ENCODE measurements at places on chromosomes 1 and 21. TPM values are rescaled to one million over a fixed set of nuclear protein-coding genes. Genes with fewer than 3 reads are reported as not detected.

DNA sequence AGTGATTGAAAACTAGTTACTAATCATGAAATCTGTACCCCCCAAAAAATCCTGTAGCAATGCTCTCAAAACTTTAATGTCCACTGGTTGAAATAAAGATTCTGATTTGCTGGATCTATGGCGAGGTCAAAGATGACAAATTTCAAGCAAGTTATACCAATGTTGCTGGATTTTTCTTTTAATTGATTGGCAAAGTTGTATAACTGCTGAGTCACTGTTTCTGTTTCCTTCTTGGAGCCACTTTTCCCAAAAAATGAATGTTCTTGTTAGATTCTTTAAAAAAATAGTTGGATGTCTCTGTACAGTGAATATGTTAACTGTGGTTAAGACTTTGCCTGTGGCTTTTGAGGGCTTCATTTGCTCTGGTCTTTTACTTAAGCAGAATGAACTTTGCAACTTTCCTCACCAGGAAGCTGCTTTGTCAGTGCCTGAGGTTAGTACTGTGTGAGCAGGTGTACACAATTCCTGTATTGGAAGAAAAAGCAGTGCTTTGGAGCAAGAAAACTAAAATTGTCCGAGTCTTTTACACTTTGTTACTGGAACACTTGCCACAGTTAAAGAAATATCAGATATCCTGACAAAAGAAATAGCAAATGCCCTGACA, 1211.9 kb downstream of the MRPL39 start:
- no peak overlapping the region for H3K27ac ChIP-seq
- H3K36me3 ChIP-seq = no peaks in the 10 kb centered on the region
- H3K27me3 ChIP-seq = no peaks in the 10 kb centered on the region
- no peak overlapping the region for H3K4me3 ChIP-seq

DNA sequence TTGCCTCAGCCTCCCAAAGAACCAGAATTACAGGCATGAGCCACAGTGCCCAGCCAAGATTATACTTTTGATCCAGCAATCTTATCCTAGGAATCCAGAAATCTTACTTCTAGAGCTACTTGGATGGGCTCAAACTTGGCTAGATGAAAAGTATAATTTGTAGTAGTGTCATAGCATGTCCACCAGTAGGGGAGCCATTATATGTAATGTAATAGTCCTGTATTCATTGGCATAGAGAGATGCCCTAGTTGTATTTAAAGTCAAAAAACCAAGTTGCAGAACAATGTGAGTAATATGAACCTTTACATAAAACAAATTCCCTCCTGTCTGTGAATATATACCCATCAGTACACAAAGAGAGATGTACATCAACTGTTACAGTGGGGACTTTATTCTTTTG, 83.9 kb downstream of the NOS1AP start:
- peak overlapping the region; percentile 39 for H3K27ac ChIP-seq
- peaks cover 53% of the 10 kb centered on the region for H3K4me1 ChIP-seq
- no peak for DNase-seq
- no peaks in the 10 kb centered on the region for H3K36me3 ChIP-seq

DNA sequence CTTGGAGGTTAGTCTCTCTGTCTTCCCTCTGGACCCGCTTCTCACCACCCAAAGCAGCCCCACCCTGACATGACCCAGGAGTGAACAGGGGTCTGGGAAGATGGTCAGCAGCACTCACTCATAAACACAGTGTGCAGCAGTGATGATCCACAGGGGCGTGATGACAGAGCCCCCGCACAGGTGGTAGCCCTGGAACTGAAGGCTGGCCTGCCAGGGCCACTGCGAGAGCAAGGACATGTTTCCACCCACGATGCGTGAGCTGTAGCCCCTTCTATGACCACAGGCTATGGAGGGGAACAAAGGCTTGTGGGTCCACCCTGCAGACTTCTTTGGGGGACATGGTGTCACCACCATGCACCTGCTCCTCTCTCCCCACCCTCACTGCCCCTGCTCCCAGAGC, 12.9 kb downstream of the TMPRSS3 start:
- H3K4me3 ChIP-seq = no peak overlapping the region
- H3K36me3 ChIP-seq = no peaks in the 10 kb centered on the region
- no peak for DNase-seq

DNA sequence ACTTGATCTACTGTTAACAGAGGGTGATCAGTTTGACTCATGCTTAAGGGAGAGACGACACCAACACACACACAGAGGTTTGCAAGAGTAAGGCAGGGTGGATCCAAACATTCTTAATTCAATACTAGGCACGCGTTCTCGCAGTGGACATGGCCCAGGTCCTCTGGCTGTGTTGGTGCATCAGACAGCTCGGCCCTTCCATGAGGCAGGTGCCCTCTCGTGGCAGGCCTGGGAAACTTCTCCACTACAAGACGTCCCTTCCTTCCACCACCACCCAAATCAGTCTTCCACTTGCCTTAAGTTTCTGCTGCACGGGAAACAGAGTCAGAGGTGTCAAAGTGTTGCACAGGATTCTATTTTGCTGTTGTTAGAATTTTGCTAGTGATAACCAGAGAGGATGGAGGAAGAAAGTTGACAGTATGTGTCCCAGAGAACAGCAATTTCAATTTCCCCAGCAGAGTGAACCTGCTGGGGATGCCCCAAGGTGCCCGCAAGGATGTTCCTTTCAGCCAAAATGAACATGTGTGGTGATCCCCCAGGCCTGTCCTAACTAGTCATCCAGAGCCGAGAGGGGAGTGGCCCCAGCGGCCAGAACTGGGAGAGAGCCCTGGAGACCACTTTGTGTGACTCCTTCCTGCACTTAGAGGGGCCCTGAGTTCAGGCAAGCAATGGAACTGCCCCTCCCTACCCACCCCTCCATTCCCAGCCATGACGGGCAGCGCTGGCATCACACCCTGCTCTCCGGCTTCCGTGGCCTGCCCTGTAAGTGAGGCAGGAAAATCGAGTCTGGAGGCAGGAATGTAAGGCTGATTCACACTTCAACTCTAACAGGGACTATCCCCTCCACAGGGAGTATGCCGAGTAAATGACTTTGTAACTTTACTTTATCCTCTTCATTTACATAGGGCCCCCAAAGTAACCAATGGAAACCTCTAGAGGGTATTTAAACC, 34.8 kb downstream of the MX1 start:
- no peaks in the 10 kb centered on the region for H3K36me3 ChIP-seq
- DNase-seq = peak; percentile 33
- no peaks in the 10 kb centered on the region for H3K4me1 ChIP-seq

- no peaks in the 10 kb centered on the region for H3K36me3 ChIP-seq
- H3K4me1 ChIP-seq = no peaks in the 10 kb centered on the region
- no peak overlapping the region for H3K27ac ChIP-seq
- no peak overlapping the region for H3K4me3 ChIP-seq
Measured at GRCh38 chr1:114517348-114517747, 6.3 kb upstream of the TRIM33 start.

DNA sequence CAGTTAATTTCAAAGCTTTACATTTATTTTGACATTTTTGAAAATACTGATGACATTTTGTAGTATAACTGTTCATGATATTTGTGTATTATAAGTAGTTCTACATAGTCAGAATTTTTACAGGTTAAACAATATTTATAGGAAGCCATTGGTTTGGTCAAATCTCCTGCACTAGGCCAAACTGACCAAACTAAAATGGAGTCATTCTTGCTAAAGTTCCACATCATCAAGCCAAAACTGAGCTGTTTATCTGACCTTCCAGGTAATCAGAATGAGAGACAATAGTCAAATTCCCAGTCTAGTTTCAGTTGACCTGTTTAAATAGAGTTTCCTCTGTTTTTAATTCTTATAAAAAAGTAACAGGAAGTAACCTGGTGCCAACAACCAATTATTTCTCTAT, 253.3 kb upstream of the RGS18 start:
- no peak overlapping the region for H3K4me3 ChIP-seq
- no peaks in the 10 kb centered on the region for H3K27me3 ChIP-seq
- no peak for DNase-seq
- H3K4me1 ChIP-seq = no peaks in the 10 kb centered on the region

GRCh38 chr1:9603307-9603706, 14.6 kb downstream of the TMEM201 start:
- DNase-seq = no peak
- H3K27me3 ChIP-seq = no peaks in the 10 kb centered on the region
- H3K36me3 ChIP-seq = no peaks in the 10 kb centered on the region
- no peak overlapping the region for H3K4me3 ChIP-seq

DNA sequence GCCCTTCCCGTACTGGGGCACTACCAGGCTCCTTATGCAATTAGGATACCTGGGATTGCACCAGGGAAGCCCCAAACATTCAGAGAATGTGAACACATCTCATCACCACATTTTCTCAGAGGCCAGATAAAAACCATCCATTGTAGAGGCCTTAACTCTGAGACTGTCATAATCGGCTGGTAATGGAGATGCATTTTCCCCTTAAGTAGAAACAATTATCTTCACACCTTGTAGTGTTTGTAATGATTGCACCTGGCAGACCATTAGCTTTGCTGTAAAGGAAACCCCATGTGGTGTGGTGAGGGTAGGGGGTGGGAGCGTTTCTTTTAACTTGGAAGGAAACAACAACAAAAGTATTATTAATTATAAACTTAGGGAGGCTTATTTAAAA, 90.0 kb upstream of the TLR5 start:
- H3K27me3 ChIP-seq = no peaks in the 10 kb centered on the region
- no peaks in the 10 kb centered on the region for H3K36me3 ChIP-seq
- H3K4me1 ChIP-seq = peaks cover 6% of the 10 kb centered on the region
- no peak overlapping the region for H3K4me3 ChIP-seq

- no peak for DNase-seq
- H3K4me1 ChIP-seq = no peaks in the 10 kb centered on the region
- no peak overlapping the region for H3K27ac ChIP-seq
- H3K4me3 ChIP-seq = no peak overlapping the region
- no peaks in the 10 kb centered on the region for H3K27me3 ChIP-seq
Measured at GRCh38 chr1:171263901-171264300, 15.6 kb downstream of the FMO1 start.

- DNase-seq = no peak
- no peak overlapping the region for H3K27ac ChIP-seq
- no peaks in the 10 kb centered on the region for H3K36me3 ChIP-seq
- no peaks in the 10 kb centered on the region for H3K27me3 ChIP-seq
- no peak overlapping the region for H3K4me3 ChIP-seq
Measured at GRCh38 chr1:156583821-156584622, 4.5 kb downstream of the TTC24 start.

- H3K4me1 ChIP-seq = peaks cover 5% of the 10 kb centered on the region
- no peak for DNase-seq
- no peak overlapping the region for H3K27ac ChIP-seq
- no peaks in the 10 kb centered on the region for H3K36me3 ChIP-seq
Measured at GRCh38 chr21:46185716-46186115, 1.5 kb upstream of the SPATC1L start.

GRCh38 chr1:78224246-78224785, 178.6 kb downstream of the GIPC2 start:
- no peak overlapping the region for H3K4me3 ChIP-seq
- H3K27ac ChIP-seq = no peak overlapping the region
- no peak for DNase-seq
- H3K4me1 ChIP-seq = no peaks in the 10 kb centered on the region
- H3K27me3 ChIP-seq = no peaks in the 10 kb centered on the region

- DNase-seq = no peak
- no peaks in the 10 kb centered on the region for H3K36me3 ChIP-seq
- H3K27me3 ChIP-seq = no peaks in the 10 kb centered on the region
- no peak overlapping the region for H3K4me3 ChIP-seq
- no peaks in the 10 kb centered on the region for H3K4me1 ChIP-seq
Measured at GRCh38 chr1:152972196-152972886, 1.9 kb downstream of the SPRR4 start.

DNA sequence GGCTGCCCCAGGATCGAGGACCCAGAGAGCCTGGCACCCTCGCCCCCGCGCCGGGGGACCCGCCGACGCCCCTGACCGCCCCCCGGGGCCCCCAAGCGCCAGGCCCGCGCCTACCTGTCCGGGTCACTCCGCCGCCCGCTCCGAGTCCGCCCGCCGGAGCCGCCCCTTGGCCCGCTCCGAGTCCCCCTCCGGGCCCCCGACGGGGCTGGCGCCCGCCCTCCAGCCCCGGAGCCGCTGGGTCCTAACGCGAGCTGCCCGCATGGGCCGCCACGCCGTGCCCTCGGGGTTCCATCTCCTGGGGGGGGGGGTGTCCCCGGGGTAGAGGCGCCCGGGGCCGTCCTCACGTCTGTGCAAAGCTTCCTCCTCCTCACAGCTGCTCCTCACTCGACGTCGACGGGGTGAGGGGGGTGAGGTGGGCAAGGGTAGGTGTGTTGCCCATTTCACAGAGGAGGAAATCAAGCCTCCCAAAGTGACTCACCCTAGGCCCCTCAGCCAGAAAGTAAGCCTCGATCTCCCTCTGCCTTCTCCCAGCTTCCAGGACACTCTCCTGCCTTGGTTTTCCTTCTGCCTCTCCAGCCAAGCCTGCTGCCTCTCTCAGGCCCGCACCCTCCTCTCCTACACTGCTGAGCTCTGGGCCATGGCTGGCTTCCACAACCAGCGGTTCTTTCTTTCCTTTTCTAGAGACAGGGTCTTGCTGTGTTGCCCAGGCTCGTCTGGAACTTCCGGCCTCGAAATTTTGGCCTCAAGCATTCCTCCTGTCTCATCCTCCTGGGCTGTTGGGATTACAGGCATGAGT, at the start of gene MFAP2:
TSS of gene MFAP2 (minus strand) at position 148 of the 796 bp plus-strand sequence. CDS start 2,347 bp downstream, outside the sequence.
- DNase-seq = no peak
- H3K4me3 ChIP-seq = peak within 1 kb of the TSS; percentile 59
- H3K27me3 ChIP-seq = no peaks in the 10 kb centered on the region

DNA sequence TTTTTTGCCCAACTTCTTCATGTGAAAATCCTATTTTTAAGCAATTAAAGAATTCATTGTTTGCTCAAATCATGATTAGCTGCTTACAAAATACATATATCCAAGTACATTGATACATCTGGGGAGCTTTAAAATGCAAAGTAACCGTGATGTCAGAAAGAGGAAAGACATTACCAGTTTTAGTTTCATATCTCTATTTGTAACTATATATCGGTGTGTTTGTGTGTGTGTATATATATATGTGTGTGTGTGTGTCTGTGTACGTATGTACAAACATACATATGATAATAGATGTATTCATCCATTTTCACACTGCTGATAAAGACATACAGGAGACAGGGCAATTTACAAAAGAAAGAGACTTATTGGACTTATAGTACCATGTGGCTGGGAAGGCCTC, 310.1 kb downstream of the DPYD start:
- H3K4me1 ChIP-seq = no peaks in the 10 kb centered on the region
- no peaks in the 10 kb centered on the region for H3K36me3 ChIP-seq
- DNase-seq = no peak

Gene MMP23B
- total RNA-seq = 5.0 TPM

Gene SLC26A9
- total RNA-seq = not detected

Gene SPRR2E
- not detected for total RNA-seq

Gene NEK2
- total RNA-seq = 34.4 TPM

Gene INKA2
- 0.54 TPM for total RNA-seq

Gene CHAF1B
- 18.4 TPM for total RNA-seq
